ENCODE measurements at places on chromosomes 3 and 15.

DNA sequence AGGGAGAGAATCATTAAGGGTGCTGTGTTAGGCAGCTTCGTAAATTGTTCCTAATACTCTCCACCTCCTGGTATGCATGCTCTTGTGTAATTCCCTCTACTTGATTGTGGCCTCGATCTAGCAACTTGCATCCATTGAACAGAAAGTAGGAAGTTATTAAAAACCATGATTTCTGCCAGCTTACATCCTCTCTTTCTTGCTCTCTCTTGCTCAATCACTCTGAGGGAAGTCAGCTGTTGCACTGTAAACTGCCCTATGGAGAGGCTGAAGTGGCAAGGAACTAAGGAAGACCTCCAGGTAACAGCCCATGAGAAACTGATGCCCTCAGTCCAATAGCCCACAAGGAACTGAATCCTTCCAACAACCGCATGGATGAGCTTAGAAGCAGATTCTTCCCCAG is 92.6 kb downstream of the ERC2 start:
- DNase-seq: no peak

GRCh38 chr3:141677701-141678100 is 60.4 kb upstream of the RNF7 start:
- no peak for DNase-seq

DNA sequence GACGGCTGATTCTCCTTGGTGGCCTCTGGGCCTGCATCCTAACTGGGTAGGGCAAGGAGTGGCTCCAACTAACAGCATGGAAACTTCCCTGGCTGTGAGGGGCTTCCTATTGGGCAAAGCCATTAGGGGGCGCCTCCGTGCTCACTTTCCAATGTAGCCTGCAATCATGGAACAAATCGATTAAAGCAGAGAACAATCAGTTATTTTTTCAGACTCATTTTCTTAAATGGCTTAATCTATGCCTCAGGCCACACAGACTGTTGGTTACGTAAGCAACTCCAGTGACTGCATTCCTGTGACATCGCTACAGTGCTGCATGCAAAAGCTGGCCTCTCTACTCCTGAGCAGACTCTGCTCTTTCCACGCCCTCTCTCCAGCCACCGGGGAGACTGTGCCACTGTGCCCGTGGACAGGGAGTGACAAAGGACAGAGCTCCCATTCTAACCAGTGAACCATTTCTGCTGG is 278.9 kb downstream of the KLF13 start:
- DNase-seq: no peak

DNA sequence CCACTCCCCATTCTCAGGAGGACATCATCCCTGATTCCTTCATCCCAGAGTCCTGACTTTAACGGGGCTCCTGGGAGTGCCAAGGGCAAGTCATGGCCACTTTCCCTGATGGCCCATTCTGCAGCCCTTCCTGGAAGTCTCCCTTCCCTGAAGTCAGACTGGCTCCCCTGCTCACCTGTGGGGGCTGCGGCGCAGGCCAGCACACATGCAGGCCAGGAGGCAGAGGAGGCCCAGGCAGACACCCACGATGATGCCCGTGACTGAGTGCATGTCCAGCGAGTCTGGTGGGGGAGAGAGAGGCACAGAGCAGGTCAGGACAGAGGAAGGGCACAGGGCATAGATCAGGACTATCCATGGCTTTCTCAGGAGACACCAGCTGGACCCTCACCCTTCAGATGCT is 8.6 kb upstream of the IGDCC3 start:
- no peak for DNase-seq

GRCh38 chr15:52734329-52734728 is 55.1 kb upstream of the ATOSA start:
- DNase-seq: no peak

DNA sequence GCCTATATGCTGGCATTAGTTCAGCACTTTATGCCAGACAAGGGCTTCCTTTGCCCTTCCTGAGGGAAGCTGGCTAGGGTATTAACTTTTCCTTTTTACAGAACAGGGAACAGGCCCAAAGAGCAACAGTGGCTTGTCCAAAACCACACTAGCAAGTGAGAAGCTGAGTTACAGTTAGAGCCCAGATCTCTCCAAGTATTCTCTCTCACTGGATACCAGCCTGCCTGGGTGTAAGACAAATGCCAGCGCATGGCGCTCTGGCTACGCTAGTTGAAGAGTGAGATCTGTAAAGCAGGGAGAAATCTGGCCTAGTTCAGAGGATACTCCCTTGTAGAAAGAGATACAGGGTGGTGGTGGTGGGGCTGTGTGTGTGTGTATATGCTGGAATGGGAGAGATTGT is 38.4 kb downstream of the RAB11A start:
- DNase-seq: no peak

GRCh38 chr3:57980416-57980815 is 27.8 kb upstream of the FLNB start:
- no peak for DNase-seq

- no peak for DNase-seq
Observed at GRCh38 chr15:91953432-91953831, 99.9 kb downstream of the SLCO3A1 start.

DNA sequence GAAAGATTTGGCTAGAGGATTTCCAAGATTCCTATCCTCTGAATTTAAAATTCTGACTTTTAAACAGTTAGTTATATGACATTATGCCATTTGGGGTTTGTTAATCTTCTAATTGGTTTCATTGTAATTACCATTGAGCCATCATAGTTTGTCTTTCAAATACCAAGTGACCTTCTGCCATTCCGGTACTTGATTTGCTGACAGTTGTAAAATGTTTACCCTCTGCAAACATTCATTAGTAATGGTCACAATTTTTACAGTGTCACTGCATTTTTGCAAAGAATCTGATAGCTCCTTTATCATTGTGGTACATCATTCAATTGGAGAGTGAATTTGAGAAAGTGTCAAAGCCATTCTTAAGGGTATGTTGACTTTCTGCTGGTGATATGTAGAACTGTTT is 645.0 kb upstream of the TBL1XR1 start:
- DNase-seq: no peak

- DNase-seq: no peak
Observed at GRCh38 chr3:40843851-40844548, 319.2 kb downstream of the ZNF621 start.

GRCh38 chr15:44570361-44570760 is 33.4 kb downstream of the EIF3J start:
- DNase-seq: no peak

All from NCI-H1417 treated with DMSO at 0.1 percent for 48 hours (cell line).